ENCODE measurements at places on chromosomes 12 and 14.
A peak's percentile ranks its signal among the peaks of the same experiment; 100 is the strongest.

DNA sequence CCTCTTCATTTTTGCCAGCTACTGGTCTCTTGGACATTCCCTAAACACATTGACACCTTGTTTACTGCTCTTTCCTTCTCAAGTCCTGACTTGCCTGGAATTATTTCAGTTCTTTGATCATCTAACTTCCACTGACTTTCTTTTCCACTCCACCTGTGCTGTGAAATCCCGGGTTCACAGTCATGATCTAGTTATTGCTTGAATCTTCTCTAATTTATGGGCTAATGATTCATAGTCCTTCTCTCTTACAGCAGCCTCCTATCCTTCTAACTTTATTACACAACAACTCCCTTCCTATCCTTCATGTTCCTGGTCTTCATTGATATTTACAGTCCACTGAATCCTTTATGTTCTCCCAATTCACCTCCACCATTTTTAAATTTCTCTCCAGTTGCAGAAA is 260.1 kb downstream of the C12orf75 start:
- DNase-seq: no peak

GRCh38 chr12:82948491-82948890 is 261.8 kb downstream of the TMTC2 start:
- no peak for DNase-seq

GRCh38 chr12:69837657-69838415 is 12.8 kb downstream of the MYRFL start:
- no peak for DNase-seq

- DNase-seq: peak; percentile 64
Measured at GRCh38 chr12:45730348-45731189, 1.1 kb downstream of the ARID2 start.

GRCh38 chr14:90839024-90839888 is 23.0 kb upstream of the TTC7B start:
- no peak for DNase-seq

- no peak for DNase-seq
Measured at GRCh38 chr12:117024961-117025480, 74.2 kb downstream of the TESC start.

DNA sequence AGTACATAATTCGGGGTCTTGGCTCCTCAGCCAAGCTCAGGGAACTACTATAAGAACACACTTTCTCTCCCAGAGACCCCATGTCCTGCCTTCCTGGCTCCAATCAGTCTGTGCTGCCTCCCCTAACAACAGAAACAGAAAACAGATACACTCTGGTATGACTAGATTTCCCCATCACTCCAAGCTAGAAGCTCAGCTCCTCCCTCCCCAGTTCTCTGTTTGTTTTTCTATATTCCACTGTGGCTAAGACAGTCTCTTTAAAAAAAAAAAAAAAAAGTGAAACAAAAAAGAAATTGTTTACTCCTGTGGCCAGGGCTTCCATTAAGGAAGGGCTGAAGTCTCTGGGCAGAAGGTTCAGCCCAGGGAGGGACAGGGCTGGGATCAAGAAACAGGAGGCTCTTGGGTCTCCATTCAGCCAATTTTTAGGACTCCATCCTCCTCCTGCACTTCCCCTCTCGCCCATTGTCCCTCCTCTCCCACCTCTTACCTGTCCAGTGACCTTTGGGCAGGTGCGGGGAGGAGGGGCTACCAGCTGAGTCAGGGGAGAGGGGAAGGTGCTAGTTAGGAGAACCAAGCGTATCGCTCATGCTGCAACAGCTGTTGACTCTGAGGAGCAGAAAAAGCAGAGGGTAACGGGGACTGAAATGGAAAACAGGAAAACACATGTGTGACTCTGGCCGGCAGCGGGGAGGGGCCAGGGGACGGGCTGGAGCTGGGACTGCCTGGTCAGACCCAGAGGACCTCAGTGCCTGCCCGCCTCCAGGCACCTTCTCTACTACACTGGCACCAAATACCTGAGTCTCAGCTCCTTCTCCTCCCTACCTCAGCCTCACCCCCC is 4.1 kb upstream of the SLC7A7 start:
- DNase-seq: no peak

DNA sequence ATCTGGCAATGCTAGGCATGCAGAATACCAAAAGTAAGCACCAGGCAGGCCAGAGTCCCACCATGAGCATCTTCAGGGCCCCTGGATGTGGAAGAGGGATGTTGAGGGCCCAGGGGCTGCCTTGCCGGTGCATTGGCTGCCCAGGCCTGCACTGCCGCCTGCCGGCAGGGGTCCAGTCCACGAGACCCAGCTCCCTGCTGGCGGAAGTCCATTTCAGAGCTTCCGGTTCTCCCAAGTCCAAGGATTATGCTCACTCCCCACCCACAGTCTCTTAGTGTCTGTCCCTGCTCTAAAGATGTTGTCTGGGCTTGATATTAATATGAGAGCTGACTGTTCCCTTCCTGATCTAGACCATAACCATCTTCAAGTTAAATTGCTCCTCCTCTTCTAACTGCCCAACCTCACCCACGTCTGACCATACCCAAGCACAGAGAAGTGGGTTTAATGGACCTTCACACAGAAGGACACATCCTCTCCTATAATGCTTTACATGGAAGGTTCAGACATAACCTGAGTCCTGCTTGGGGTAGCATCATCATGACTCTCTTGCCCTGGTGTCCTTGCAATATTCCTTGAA is 117.4 kb downstream of the DAD1 start:
- DNase-seq: no peak

DNA sequence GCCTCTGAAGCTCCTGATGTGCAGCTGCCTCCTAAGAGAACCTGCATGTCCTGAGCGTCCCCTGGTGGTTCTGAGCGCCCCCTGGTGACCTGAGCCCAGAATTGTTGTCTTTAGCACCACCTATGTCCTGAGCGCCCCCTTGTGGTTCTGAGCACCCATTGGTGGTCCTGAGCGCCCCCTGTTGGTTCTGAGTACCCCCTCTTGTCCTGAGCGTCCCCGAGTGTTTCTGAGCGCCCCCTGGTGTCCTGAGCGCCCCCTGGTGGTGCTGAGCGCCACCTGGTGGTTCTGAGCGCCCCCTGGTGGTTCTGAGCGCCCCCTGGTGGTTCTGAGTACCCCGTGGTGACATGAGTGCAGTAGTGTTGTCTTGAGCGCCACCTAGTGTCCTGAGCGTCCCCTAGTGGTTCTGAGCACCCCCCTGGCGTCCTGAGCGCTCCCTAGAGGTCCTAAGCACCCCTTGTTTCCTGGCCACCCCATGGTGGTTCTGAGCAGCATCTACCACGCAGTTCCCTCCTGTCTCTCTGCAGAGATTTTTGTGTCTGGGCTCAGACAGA is 782.5 kb downstream of the TMEM121 start:
- peak; percentile 38 for DNase-seq

DNA sequence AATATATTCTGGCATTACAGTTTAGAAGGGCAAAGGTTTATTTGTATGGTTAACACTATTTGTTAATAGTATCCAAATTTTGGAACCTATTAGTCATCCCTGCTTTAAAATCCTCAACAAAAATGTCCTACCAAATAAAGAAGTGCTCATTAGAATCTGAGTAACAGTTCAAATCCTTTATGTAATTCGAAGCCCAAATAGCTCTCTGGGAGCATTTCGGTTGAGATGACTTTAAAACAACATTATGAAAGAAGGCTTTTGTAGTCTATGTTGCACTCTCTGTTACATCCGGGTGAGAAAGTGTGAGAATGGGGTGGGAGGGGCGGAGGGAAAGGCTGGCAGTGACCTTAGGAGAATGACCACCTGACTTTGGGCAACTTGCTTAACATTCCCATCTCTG is 59.7 kb downstream of the SLC38A1 start:
- DNase-seq: peak; percentile 32

DNA sequence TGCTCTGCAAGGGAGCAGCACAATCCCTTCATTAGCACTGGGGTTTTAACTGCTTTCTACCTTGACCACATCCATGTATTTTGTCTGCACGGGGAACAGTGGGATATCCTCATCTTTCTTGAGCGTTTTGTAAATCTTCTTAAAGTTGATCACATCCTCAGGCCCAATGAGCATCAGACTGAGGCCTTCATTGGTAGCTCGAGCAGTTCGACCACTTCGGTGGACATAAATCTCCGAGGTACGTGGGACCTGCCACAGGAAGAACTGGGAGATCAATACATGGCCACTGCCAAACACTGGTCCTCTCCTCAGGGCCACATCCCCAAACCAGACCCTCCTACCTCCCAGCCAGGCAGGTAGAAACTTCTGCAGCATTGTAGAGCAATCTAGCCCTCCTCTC is 26.1 kb downstream of the DDX24 start:
- DNase-seq: no peak

GRCh38 chr14:95302667-95303506 is 16.8 kb downstream of the CLMN start:
- no peak for DNase-seq

DNA sequence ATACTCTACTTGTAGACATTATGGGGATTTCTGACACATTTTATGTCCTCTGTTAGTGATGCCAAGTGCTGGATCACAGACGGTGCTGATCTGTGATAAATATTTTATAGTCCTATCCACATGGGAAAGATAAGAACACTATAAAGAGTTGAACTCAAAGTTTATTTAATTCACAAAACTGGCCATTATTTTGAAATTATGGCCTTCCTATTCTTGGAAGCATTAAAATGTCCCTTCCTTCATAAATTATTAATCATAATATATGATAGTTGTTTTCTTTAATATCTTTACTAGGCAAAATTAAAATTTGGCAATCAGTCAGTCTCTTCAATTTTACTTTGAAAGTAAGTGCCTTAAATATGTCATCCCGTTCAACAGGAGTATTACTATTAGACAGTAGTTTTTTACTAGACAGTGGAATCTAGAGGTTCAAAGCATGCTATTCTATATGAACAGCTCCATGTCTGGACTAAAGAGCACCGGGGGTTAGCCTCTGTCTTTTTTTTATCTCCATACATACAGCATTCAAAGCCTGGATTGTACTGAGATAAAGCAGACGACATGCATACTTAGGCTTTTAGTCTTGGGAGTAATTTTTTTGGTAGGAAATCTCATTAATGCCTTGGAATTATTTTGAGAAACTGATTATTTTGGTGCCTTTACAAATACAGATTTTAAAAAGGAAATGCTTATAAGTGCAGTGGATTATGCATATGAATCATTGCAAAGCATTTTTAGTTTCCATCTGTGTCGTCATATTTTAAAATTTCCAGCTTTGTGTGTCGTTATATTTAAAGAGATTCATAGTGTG is 306.1 kb upstream of the RGS6 start:
- no peak for DNase-seq

- DNase-seq: no peak
Measured at GRCh38 chr12:2283916-2284315, 231.1 kb downstream of the CACNA1C start.

GRCh38 chr12:9032202-9032964 is 43.0 kb downstream of the KLRG1 start:
- DNase-seq: no peak

- no peak for DNase-seq
Measured at GRCh38 chr12:128844031-128844635, 9.1 kb upstream of the GLT1D1 start.

GRCh38 chr12:29625359-29625953 is 128.0 kb upstream of the OVCH1 start:
- no peak for DNase-seq

GRCh38 chr12:109915171-109916040 is 15.3 kb downstream of the TCHP start:
- no peak for DNase-seq

DNA sequence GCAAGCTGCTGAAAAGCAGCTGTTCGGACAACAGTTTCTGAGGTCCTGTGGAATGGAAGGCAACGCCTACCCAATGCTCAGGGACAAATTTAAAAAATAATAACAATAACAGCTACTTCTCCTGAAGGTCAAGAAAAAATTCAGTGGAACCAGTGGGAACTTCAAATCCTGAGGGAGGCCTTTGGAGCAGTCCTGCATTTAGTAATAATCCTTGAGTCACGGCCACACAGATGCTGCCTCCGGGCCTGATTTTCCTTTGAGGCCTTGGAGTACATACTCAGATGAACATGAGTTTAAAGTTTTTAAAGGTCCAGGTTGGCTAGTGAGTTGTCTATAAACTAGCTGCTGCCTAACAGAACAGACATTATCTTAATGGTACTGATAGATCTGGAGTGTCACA is 268.0 kb downstream of the MSRB3 start:
- no peak for DNase-seq

DNA sequence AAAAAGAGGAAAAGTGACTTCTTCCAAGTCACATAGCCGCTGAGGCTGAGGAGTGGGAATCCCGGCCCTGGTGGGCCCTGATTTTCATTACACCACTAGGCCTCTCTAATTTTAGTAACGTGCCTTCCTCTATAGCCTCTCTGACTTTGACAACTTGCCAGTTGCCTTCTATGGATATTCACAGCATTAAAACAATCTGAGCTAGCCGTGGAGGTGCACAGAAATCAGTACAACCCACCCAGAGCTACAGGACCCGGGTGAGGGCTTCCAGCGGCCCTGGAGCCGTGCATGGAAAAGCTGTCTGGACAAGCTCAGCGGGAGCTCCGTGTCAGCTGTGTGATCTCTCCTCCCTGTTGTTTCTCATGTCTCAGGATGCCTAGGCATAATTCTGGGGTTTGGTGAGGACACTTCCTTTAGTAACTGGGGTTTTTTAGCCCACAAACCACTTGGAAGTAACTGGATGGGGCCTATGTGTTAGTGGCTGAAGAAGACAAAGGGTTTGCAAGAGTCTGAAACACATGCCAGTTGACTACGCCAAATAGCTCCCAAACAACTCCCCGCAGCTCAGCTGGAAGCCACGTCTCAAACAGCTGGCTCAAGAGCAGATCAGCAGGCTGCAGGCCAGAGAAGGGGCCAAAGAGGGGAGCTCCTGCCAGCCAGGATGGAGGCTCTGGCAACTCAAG is 53.0 kb downstream of the SSH1 start:
- no peak for DNase-seq

- peak; percentile 77 for DNase-seq
Measured at GRCh38 chr14:100073576-100074430, 8.6 kb downstream of the EVL start.

DNA sequence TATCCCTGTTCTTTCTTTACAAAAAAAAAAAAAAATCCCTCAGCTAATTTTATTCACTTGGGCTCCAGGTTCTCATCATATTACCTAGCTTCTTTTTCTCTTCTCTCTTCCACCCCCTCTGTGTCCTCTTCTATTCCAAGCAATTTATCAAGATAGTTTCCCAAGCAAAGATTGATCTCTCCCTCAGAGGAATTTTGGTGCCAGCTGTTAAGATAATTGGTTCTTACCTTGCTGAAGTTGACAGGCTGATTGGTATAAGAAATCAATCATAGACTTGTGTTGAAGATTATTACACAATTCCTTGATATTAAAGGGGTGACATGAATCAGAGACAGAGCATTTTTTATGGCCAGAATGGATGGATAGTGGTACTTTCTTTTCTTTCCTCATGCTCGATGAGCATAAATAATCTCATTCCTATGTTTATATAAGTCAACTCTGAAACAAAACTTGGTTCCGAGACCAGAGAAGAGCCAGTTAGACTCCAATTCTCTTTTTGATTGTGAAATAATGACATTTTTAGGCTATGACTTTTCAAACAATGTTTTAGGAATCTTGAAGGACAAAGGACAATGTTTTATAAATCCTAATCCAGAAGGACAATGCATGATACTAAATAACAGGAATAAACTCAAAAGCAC is 264.1 kb upstream of the PRKD1 start:
- no peak for DNase-seq

All from CD4-positive, alpha-beta T cell treated with Interleukin-4 for 4 hours (primary cell).